Activated CD8-positive, alpha-beta T cell treated with anti-CD3 and anti-CD28 coated beads, Interleukin-2, amount 10 ng/mL, durations not matched to agents 7 days and 5 days (primary cell): ENCODE measurements at places on chromosomes 1 and 21. TPM values are rescaled to one million over a fixed set of nuclear protein-coding genes. Genes with fewer than 3 reads are reported as not detected.

DNA sequence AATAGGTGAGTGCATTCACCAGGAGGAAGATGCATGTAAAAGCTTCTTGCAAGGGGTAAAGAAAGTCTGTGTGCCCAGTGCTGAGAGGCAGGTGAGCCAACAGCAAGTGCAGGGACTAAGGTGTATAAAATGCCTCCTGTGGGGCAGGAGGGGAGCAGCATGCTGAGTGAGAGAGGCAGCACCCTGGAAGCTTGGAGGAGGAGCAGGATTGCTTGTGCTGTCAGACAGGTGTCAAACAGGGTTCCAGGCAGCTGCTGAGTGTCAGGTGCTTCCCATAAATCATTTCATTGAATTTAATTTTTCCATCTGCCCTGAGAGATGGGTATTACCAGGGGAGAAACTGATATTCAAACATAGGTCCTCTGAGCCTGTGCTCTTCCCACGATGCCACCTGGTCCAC lies 13.9 kb downstream of the BSND start:
- DNase-seq, result no peak

The RPTN gene
- total RNA-seq, result not detected

The PDPN gene
- not detected for total RNA-seq

GRCh38 chr1:11354893-11355553 lies 82.0 kb downstream of the UBIAD1 start:
- DNase-seq, result no peak

GRCh38 chr1:230455291-230455690 lies 29.2 kb upstream of the PGBD5 start:
- DNase-seq, result no peak

DNA sequence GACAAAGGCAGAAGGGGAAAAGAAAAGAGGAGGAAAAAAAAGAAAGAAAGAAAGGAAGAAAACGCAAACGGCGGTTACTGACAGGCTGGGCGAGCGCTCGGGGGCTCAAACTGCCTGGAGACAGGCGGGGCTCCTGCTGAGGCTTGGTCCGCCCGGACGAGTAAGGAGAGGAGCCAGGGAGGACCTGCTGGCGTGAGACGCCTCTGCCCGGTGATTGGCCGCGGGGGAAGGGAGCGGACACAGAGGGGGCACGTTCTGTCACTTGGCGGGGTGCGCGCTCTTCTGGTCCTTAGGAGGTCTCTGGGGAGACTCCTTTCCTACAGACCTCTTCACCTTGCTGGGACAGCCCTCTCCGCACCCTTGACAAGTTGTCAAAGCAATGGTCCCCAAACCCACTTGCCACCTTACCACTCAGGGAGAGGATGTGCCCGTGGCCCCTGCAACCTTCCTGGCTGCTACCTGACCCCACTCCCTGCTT lies 791 bp upstream of the PIK3R3 start:
- no peak for DNase-seq

- DNase-seq, result no peak
Observed at GRCh38 chr1:229190057-229190575, 80.8 kb upstream of the RAB4A start.

- no peak for DNase-seq
Observed at GRCh38 chr1:156721535-156721934, 6.7 kb upstream of the METTL25B start.

GRCh38 chr21:26032263-26032662 lies 138.3 kb downstream of the APP start:
- DNase-seq, result no peak

The KRTAP19-1 gene
- not detected for total RNA-seq

DNA sequence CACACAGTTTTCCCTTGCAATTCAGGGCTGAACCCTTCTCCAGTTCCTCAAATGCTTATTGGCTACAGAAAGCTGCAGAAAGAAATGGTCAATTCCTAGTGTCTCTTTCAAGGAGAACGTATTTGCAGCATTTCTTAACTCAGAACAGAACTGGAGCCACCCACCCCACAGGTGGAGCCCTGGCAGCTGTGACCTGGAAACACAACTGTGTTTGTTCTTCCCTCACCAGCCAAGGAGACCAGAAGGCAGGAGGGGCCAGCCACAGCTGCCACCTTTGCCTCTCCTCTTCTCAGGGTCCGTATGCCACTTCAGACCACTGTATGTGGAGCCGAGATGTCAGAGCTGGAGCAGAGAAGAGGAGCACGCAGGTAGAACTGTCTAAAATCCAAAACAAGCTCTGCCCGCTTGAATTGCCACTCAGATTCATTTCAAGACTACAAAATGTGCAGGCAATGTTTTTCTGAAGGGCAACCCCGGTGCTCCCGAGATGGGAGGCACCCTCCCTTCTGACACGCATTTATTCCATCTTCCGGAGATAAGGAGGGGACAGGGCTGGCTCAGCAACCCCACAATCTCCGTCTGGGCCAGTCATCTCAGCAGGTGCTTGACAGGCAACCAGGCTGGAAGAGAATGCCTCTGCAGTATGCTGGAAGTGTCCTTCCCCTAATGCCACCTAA lies 16.7 kb downstream of the CD247 start:
- DNase-seq, result no peak

DNA sequence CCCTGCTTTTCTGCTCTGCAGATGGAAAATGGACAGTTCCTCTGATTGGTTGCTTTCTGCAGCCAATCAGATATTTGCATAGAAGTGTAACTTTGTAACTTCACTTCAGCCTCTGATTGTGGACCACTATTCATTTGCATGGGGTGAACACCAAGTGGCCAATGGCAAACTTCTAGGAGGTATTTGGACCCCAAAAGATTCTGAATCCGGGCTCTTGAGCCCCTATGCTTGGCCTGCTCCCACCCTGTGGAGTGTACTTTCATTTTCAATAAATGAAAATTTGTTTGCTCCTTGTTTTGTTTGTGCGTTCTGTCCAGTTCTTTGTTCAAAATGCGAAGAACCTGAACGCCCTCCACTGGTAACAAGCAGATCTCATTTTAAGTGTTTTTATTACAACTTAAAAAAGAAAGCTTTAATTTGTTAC lies 6.4 kb upstream of the GSTM4 start:
- DNase-seq, result no peak

The OR2L3 gene
- not detected for total RNA-seq

GRCh38 chr1:17013491-17014320 lies 2.0 kb upstream of the ATP13A2 start:
- no peak for DNase-seq

GRCh38 chr21:46145840-46146691 lies 9.3 kb downstream of the FTCD start:
- DNase-seq, result no peak

The SPRR3 gene
- not detected for total RNA-seq

The RBBP4 gene
- total RNA-seq, result 290 TPM

GRCh38 chr1:109248797-109249629 lies at the start of gene CELSR2:
Gene CELSR2 (plus strand): TSS chr1:109249539. CDS start chr1:109250080, 541 bp downstream.
- peak; percentile 69 for DNase-seq

DNA sequence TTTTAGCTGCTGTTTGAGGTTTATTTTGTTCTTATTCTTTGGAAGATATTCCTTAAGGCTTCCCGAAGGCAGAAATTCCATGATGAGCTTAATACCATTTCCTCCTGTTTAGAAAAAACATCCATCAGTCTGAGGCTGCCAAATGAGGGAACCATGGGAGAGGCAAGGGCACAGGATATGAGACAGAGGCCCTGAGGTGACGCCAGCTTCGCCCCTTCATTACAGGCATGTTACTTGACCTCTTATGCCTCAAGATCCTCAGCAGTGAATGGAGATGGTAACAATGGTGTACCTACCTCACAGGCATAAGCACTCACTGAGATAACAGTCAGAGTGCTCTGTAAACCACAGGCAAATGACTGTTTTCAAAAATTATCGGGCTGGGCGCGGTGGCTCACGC lies 93.6 kb downstream of the RAVER2 start:
- no peak for DNase-seq

DNA sequence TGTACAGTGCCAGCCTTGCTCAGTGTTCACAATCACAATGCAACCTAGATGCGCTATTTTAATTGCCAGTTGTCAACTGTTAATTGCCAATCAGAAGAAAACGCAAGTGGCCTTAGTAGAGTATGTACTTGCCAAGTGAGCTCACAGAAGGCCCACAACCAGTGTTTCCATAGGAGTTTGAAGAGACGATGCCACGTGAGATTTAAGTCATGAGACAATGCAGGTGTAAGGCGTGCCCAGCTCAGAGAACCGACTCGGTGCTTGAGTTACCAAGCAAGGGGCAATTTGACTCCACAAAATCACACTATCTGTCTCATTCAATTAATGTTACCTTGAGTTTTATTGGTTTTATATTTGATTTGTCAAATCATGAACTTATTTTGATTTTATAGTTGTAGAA lies 65.6 kb downstream of the TEX35 start:
- no peak for DNase-seq

The OLIG2 gene
- not detected for total RNA-seq

- no peak for DNase-seq
Observed at GRCh38 chr21:41466024-41466820, 40.2 kb downstream of the MX1 start.

The AIM2 gene
- 0.99 TPM for total RNA-seq

- DNase-seq, result no peak
Observed at GRCh38 chr1:167826127-167826526, 87.8 kb downstream of the ADCY10 start.

The KIF2C gene
- 125 TPM for total RNA-seq

GRCh38 chr1:148289647-148290046 lies 137.6 kb upstream of the NBPF11 start:
- no peak for DNase-seq

The DYNLT5 gene
- total RNA-seq, result not detected

The MAP1LC3C gene
- total RNA-seq, result not detected

GRCh38 chr1:240027059-240027462 lies 64.6 kb upstream of the FMN2 start:
- DNase-seq, result peak; percentile 26

The PIK3R3 gene
- total RNA-seq, result 4.8 TPM

GRCh38 chr1:189962181-189962580 lies 515.5 kb downstream of the BRINP3 start:
- DNase-seq, result no peak

The GFI1 gene
- 48.3 TPM for total RNA-seq

The CFAP74 gene
- total RNA-seq, result not detected

The C1orf50 gene
- 6.3 TPM for total RNA-seq

The RSPH1 gene
- total RNA-seq, result not detected

The CGN gene
- total RNA-seq, result 0.82 TPM

DNA sequence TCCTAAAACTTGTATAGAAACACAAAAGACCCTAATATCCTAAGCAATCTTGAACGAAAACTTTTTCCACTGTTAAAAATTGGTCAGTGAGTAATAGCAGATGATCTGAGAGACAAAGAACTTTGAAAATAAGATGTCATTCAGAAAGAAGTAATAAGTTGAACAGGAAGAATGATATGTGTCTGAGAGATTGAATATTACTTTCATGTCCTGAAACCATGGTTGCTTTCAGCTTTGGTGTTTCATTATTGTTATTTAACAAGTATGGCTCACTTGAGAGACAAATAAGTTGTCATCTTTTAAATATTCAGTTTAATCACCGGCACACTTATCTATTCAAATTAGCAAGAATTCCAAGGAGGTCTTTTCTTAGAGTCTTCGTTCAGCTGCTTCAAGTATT lies 11.4 kb downstream of the PRKACB start:
- DNase-seq, result no peak

- no peak for DNase-seq
Observed at GRCh38 chr21:15564907-15565306, 164.9 kb upstream of the USP25 start.
